ENCODE measurements at places on chromosomes 1 and 21.

DNA sequence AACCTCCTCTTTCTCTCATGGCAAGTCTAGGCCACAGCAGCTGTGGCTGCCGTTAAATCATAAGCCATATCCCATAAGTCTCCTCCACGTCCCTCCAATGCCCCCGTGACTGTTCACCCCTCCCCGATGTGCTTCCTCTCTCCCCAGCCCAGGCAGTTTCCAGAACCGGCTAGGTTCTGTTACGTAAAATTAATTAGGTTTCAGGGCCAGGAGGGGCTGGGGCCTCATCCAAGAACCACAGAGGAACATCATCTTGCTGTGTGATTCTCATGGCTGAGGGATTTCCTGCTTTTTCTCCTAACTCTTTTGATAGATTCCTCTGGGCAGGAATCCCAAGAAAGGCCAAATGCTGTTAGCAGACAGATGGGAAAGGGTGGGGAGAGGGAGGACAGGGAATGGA lies 141.8 kb upstream of the AJAP1 start:
- DNase-seq, result no peak

DNA sequence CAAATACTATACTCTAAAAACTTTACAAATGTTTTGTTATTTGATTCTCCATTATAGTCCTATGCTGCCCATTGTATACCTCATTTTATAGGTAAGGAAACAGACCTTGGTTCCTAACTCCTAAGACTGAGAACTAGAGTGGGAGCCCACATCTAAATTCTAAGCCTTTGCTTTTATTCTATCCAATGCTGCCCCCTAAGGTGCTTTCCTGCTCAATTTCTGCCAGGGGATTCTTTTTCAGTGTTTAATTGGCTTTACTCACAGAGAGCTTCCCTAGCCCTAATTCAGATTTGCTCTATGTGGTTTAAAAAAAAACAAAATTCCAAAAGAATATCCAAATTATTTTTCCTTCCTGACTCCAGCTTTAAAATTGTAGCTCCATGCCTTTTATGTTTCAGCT lies 64.5 kb downstream of the KIF14 start:
- no peak for DNase-seq

DNA sequence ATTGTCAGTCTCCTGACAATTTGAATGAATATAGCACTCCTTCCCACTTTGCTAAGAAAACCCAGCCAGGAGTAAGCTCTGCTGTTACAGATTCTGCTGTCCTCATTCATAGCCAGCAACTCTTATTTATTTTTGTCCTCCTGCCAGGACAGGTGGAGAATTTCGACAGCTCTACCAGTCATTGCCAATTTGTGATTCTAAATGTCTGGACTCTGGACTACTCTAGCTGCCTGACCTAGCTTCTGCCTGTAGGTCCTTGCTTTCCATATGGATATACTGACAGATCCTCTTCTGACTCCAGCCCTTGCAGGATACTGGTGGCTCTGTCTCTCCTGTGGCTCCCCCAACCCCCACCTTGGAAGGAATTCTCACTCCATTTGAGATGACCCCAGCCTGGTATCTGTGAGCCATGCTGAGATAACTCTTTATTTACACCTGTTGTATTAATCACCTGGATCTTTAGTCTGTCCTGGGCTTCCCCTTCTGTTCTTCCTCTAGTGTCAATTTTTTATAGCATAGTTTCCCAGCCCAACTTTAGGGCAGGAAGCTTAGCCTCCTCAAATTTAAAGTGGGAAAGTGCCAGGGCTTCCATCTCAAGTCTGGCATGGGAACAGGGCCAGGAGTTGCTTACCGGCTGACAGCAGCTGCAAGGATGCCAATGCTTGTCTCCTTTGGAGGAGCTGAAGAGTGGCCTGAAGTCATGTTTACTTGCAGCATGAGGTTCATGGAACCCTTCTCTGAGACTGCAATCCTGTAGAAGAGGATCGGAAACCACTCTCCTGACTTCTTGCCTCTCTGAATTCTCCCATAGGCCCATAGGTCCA lies 6.7 kb downstream of the PM20D1 start:
- DNase-seq, result no peak

DNA sequence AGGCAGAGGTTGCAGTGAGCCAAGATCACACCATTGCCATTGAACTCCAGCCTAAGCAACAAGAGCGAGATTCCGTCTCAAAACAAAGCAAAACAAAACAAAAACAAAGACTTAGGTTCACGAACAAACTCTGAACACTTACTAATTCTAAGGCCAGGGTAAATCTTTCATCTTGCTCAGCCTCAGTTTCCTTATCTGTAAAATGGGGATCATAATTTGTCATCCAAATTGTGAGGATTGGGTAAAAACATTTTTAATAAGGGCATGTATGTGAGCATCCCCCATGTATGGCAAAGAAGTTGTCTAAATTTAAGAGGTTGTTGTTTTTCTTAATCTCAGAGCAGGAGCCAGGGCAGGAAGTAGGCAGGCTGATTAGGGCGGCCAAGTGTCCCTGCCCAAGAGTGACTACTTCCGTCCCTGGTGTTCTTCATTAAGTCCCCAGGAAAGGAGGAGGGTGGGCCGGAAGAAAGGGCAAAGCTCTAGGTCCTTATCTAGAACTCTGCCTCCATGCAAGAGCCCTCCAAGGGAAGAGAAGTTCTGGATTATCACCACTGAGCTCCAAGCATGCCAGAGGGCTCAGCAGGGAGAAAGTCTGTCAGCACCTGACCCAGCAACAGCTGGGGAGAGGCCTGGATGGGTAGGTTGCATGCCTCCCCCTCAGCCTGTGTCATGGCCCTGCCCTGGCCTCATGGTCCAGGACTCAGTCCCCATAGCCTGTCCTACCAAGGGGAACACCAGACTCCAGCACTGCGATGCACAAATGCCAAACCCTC lies 49.9 kb upstream of the CLIC4 start:
- DNase-seq, result no peak

DNA sequence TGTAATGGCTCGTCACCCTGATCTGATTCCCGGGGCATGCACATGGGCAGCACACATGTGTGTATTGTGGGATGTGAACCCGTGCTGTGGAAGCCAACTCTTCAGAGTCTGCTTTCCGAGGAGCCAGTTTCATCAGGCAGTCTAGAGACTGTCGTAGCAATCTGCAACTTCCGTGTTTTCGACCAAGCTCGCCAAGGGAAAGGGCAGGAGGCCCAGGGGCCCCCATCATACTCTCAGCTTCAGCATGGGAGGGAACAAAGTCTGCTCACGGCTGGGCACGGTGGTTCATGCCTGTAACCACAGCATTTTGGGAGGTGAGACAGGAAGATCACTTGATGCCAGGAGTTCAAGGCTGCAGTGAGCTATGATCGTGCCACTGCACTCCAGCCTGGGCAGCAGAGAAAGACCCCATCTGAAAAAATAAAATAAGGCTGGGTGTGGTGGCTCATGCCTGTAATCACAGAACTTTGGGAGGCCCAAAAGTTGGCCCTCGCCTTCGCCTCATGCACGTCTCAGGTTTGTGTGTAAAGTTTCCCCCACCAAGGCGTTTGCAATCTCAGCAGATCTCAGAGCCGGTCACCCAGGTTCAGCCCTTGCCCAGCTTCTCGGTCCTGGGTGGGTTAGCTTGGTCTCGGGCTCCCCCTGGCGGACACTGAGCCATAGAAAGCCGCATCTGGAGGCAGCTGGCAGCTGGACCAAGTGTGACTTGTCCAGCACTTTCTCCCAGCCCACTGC lies 48.5 kb upstream of the SLC25A33 start:
- peak; percentile 9 for DNase-seq

DNA sequence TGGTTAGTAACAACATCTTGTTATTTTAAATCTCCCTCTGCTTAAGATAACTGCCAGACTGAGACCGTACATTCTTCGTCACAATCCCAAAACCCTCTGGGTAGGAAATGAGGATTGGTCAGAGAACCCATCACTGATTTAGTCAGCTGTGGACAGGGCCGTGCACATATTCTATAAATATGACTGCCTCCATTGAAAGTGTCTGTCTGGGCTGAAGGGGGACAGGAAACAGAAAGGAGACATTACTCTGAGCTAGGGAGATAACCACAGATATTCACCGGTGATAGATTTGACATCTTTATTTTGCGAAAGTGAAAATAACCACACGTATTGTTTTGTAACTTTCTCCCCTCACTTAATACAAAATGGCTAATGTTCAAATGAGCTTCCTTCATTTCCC lies 36.9 kb upstream of the ST6GALNAC5 start:
- DNase-seq, result no peak

GRCh38 chr1:203592156-203592555 lies 34.5 kb upstream of the ATP2B4 start:
- DNase-seq, result no peak

- DNase-seq, result no peak
Observed at GRCh38 chr1:167263819-167264464, 43.3 kb downstream of the POU2F1 start.

DNA sequence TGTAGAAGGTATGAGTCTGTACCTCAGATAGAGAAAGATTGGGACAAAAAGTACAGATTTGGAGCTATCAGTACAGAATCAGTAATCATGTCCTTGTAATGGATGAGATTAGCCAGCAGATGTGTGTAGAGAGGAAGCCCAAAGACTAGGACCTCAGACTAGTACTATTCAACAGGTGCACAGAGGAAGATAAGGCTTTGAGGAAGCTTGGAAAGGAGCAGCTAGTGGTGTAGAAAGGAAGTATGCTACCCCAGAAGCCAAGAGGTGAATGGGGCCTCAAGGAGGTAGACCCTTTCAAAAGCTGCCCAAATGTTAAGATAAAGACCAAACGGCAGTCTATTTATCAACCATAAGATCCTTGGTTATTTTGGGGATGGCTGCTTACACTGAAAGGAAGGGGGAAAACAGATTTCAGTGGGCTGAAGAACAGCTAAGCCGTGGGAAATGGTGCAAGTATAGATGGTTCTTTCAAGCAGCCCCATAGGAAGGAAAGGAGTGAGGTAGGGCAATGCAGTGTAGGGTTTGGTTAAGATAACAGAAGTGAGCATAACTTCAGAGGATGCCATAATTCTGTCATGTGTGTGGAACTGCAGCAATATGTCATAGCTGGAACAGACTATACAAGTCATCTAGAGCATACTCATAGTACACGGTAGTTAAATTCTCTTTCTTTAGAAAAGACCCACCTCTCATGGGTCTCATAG lies 221.7 kb downstream of the HHIPL2 start:
- DNase-seq, result no peak

DNA sequence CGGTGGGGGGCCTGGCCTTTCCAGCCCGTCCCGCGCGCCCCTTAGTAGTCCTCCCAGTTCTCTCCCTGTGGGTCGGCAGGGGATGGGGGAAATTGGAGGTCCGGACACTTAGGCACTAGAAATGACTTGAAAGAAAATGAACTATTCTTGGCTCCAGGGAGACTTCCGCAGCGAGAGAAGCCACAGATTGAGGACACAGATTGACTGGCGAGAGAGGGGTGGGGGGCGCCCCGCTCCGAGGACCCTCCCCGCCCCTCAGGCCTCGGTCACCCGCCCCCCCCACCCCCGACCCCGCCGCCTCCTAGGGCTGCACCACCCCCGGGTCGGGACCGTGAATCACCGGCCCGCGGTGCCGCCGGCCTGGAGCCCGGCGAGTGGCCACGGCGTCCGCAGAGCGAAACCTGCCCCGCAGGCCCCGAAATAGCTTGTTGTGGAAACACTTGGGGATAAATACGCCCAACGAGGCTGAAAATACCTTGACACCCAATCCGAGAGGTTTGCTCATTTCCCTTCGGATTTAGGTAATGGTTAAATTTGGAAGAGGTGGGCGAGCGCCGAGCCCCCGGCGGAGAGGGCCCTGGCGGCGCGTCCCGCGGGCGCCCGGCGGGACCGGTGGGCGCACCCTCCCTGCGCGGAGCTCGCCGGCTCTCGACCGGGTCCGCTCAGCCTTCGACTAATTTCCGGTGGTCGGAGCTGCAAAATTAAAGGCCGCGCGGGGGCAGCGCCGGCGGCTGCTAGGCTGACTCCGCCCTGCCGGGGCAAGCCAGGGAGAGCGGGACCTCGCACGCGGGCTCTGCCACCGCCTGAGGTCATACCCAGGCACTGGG lies at the start of gene GFI1:
TSS of gene GFI1 (minus strand) at position 675 of the 827 bp plus-strand sequence. CDS start 3,438 bp downstream, outside the sequence.
- DNase-seq, result no peak

Data from BJ (cell line).